ENCODE measurements at places on chromosomes 4 and X.
A peak's percentile ranks its signal among the peaks of the same experiment; 100 is the strongest.

DNA sequence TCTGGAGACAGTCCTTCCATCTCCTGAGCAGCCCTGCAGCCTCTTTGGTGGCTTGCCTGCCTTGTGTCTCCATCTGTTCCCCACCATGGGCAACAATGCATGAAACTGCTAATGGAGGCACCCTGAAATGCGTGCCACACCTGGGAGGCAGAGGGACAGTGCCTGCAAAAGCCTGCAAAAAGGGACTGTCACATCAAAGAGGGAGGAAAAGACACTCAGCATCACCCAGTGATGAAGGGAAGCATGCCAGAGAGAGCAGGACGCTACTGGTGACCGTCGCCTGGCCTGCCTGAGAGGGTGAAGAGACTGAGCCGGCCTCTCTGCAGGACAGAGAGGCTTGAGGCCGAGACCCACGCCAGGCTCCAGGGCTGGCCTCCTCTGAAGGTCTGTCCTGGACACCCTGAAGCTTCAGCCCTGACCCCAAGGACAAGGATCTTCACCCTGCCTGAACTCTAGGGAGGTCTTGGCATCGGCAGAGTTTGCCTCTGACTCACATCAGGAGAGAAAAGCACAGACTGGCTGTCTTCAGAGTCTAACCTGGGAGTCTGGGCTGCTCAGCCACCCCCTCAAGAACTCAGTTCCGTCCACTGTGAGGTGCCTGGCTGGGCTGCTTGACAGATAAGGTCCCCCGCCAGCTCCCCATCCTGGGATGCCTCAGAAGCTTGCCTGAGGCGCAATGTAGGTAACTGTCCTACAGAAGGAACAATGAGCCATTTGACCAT is 8.1 kb downstream of the ACSL1 start:
- no peak for DNase-seq

DNA sequence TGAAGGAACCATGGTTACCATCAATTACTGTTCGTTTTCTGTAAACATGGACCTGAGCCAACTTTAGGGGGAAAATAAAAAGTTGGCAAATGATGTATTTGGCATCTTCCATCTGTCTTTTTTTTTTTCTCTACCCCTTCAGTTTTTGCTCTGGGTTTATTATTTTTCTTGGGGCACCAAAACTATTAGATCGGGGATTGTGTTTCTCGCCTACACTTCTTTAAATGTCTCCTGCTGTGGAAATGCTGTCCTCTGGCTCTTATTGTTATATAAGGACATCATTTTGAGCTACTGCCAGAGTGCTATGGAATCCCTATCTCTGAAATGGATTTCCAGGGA is 234.0 kb upstream of the SLIT2 start:
- DNase-seq, result no peak

- DNase-seq, result peak; percentile 82
These were observed at the start of gene FGF2 for GRCh38 chr4:122826553-122827257. TSS of gene FGF2 (plus strand) at chr4:122826831. CDS start at chr4:122827175, 344 bp downstream.

GRCh38 chrX:54180403-54180802 is 2.7 kb downstream of the FAM120C start:
- DNase-seq, result no peak

GRCh38 chrX:131812847-131813825 is 210.0 kb upstream of the STK26 start:
- no peak for DNase-seq

- no peak for DNase-seq
These were observed 14.9 kb downstream of the ABCG2 start for GRCh38 chr4:88143504-88143903.

DNA sequence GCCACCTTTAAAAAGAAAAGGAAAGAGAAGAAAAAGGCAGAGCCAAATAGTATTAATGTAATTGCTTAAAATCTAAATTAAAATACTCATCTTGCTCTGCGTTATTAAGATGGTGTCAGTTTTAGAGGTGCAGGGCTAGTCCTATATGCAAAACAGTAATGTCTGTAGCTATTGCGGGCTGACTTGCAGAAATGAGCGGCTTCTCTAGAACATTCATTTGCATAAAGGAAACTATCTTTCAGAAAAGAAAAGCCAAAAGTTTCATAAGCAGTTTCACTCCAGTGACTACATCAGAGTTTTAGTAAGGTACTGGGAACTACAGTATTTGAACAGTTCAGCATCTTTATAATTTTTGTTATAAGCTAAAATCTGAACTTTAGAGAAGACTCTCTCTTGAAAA is 6.0 kb downstream of the SMAD1 start:
- no peak for DNase-seq

GRCh38 chr4:10326075-10326474 is 131.2 kb downstream of the ZNF518B start:
- DNase-seq, result no peak

DNA sequence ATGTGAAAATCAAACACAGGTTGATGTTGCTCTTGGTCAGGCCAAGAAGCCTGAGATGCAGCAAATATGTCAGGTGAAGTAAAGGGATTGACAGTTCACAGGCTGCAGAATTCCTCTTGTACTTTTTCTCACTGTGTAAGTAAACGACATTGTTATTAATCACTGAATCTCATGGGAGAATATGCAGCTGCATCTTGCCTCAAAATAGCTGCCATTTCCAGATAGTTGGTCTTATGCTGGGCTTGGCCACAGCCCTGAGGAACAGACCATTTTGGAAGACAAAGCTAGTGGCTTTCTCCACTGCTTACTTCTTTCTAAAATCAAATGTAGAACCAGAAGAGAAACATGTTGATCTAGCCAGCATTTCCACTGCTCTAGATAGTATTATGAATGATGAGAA is 403.4 kb upstream of the NR3C2 start:
- DNase-seq, result no peak

DNA sequence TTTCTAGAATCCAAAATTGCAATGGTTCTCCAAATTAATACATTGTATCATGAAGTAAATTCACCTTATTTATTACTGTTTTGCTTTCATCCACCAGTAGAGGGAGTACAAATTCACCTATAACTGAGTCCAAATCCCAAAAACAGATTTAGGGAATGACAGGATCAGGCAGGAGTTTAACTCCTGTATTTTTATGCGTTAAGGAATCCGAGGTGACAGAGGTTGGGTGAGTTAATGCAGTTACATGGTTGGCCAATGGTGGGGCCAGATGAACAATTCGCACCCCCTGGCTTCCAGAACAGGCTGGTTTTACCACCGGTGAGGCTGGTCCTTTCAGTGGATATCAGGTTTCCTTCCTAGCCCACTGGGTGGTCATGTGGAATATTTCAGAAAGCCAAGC is 82.4 kb downstream of the MTNR1A start:
- DNase-seq, result peak; percentile 47

DNA sequence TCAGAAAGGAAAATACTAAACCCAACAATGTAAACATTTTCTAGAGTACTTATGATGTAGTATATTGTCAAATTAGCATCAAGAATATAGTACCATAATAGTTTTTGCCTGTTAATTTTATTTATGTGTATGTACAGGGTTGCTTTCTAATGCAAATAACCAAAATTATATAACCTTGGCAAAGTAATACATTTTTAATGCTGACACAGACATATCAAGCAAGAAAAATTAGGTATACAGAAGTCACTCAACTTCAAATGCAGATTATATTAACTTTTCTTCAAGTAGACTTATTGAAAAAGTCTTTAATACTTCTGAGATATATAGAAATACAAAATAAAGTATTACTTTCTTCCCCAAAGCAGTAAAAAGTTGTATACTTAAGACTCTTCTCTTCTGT is 44.3 kb downstream of the MAPK10 start:
- DNase-seq, result no peak

- DNase-seq, result no peak
These were observed 209.9 kb downstream of the PARM1 start for GRCh38 chr4:75142850-75143249.
